ENCODE measurements at places on chromosomes 5 and 9.

- no peak overlapping the region for H3K27ac ChIP-seq
- no peaks in the 10 kb centered on the region for H3K27me3 ChIP-seq
- no peak overlapping the region for H3K4me3 ChIP-seq
- H3K4me1 ChIP-seq: no peaks in the 10 kb centered on the region
- no peaks in the 10 kb centered on the region for H3K36me3 ChIP-seq
Measured at GRCh38 chr9:130526193-130526853, 53.1 kb upstream of the FUBP3 start.

- no peaks in the 10 kb centered on the region for H3K36me3 ChIP-seq
- no peaks in the 10 kb centered on the region for H3K27me3 ChIP-seq
- H3K4me1 ChIP-seq: no peaks in the 10 kb centered on the region
- no peak for DNase-seq
Measured at GRCh38 chr9:82206490-82206889, 217.9 kb downstream of the SPATA31D1 start.

DNA sequence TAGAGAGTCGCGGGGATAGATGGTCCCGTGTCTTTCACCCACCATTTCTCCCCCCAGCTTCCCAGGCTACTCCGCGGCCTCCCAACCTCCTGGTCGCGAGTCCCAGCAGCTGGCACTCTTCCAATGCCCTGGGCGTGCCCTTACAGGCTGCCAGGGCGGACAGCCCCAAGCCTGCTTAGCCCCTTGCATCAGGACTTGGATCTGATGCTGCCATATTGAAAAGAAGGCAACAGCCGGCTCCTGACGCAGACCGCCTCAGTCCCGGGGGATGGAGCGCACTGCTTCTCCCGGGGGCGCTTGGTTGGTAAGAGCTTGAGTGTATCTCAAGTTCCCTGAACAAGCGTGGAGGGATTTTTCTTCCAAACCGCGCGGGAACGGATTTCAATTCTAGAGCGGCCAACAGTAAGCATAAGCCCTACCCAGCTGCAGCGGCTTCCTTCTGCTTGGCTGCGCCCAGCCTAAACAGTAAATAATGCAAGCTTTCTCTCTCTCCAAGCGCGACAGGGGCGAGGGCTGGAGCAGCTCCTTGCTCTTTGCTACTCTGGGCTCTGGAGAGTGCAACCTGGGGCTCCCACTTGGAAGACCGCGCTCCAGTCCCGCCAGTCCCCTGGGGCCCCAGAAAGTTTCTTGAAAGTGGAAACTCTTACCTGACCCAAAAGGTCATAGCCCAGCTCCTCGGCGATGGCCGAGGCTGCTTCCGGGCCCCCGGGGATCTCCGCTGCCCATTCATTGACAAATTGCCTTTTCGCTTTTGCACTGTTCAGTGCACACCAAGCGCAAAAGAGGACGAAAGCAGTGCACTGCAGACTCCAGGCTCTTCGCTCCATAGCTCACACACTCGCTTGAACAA, 607 bp downstream of the PCSK1 start:
- H3K27ac ChIP-seq: no peak overlapping the region
- H3K36me3 ChIP-seq: no peaks in the 10 kb centered on the region
- no peaks in the 10 kb centered on the region for H3K27me3 ChIP-seq
- no peaks in the 10 kb centered on the region for H3K4me1 ChIP-seq
- H3K4me3 ChIP-seq: no peak overlapping the region

DNA sequence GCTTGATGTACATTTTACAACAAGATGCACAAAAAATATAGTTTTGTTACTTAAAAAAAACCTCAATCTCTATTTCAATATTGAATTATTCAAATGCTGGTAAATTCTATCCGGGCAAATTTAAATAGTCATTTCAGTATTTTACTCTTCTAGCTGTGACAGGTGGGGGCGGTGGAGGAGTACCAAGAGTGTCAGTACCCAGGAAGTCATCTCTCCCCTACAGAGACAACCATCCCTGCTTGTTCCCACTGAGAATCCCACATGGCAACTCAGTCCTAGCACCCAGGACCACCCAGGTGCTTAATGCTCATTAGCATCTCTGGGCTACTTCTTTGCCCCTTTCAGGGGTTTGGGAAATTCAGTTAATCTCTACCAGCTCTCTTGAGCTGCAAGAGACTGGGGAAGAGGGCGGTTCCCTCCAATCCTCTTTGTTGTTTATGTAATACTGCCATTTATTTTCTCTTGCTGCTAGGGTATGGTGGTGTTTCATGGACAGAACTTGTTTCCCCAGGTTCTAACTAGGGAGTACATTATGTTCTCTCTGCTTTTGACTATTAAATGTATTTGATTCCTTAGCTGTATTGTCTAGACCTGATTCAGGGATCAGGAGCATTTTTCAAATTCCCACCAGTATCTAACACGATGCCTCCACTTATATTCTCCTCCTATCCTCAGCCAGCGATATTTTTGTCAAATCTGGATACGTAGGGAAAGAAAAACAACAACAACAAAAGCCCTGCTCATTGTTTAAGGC, 122.5 kb downstream of the CDH18 start:
- H3K4me1 ChIP-seq: no peaks in the 10 kb centered on the region
- H3K27ac ChIP-seq: no peak overlapping the region
- no peaks in the 10 kb centered on the region for H3K36me3 ChIP-seq
- no peaks in the 10 kb centered on the region for H3K27me3 ChIP-seq

DNA sequence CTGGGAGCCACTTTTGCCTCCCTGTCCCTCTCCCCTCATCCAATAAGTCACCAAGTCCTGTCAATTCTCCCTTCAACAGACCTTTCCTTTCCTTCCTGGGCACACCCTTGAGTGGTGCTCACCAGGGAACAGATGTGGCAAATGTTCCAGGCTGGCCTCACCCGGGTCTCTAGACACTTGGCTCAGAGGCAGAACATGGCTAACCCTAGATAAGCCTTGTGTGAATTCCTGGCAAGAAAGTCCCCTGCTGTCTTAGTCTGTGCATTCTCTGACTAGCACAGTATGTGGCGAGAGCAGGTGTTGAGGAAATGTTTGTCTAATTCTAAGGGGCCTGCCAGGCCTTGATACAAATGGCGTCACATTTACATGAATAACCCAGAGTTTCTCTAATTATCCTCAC, 41.2 kb upstream of the PTGS1 start:
- no peak overlapping the region for H3K4me3 ChIP-seq
- H3K4me1 ChIP-seq: no peaks in the 10 kb centered on the region
- H3K27ac ChIP-seq: no peak overlapping the region
- no peaks in the 10 kb centered on the region for H3K27me3 ChIP-seq
- peaks cover 3% of the 10 kb centered on the region for H3K36me3 ChIP-seq
- no peak for DNase-seq

DNA sequence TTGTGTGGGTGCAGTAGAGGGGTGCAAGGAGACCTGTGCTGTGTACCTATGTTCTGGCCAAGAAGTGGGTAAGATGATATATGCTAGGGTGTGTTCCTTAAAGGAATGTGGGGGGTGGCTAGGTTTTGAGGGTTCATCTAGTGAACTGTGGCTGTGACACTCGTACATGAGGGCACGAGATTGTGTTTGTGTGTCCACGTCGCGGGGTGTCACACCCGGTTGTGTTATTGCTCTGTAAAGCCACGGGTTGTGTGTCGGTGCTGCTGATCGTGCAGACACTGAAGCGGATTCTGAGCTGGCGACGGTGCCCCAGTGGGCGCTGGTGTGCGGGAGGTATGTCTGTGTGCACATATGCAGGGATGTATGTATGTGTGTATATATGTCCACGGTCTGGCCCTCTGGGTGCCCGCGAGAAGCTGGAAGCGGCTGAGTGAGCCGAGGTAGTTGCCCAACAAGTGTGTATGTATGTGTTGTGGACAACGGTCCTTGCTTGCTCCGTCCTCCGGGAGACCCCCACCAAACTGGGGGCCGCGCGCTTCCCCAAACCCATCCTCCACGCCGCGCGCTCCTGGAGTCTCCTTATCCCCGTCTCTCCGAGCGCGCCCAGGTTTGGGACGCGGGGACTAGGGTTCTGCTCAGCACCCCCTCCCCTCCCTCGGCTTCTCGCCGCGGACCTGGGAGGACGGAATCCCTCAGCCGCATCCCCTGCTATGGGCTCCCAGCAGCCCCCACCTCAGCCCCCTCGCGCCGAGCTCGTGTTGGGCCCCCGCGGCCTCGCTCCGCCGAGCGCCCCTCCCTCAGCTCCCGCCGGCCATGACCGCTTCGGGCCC, 639 bp downstream of the PCDH1 start:
- no peak overlapping the region for H3K4me3 ChIP-seq
- DNase-seq: no peak
- peaks cover 11% of the 10 kb centered on the region for H3K4me1 ChIP-seq
- no peak overlapping the region for H3K27ac ChIP-seq
- H3K36me3 ChIP-seq: no peaks in the 10 kb centered on the region

DNA sequence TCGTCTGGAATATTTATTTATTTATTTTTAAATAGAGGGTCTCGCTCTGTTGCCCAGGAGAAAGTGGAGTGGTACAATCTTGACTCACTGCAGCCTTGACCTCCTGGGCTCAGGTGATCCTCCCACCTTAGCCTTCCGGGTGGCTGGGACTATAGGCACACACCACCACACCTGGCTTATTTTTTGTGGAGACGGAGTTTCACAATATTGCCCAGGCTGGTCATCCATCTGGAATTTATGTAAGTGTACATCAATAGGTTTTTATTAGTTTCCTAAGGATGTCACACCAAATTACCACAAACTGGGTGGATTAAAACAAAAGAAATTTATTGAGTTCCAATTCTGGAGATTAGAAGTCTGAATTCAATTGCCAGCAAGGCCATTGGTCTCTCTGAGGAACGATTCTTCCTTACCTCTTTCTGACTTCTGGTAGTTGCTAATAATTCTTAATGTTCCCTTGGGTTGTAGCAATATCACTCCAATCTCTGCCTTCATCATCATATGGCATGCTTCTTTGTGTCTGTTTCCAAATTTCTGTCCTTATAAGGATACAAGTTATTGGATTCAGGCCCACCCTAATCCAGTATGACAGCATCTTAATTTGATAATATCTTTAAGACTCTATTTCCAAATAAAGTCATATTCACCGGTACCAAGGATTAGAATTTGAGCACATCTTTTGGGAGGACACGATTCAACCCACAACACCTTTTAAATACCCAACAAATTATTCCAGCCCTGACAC, 16.3 kb upstream of the RAD23B start:
- no peak overlapping the region for H3K4me3 ChIP-seq
- DNase-seq: no peak
- H3K36me3 ChIP-seq: no peaks in the 10 kb centered on the region
- H3K4me1 ChIP-seq: no peaks in the 10 kb centered on the region

GRCh38 chr5:140840978-140841962, at the start of gene PCDHA8:
PCDHA8 (plus strand) TSS chr5:140841187; CDS start chr5:140841322, 135 bp downstream.
- no peaks in the 10 kb centered on the region for H3K27me3 ChIP-seq
- no peak within 1 kb of the TSS for H3K27ac ChIP-seq
- no peak within 1 kb of the TSS for H3K4me3 ChIP-seq
- DNase-seq: no peak
- no peaks in the 10 kb centered on the region for H3K36me3 ChIP-seq
- H3K4me1 ChIP-seq: no peaks in the 10 kb centered on the region

- H3K4me1 ChIP-seq: no peaks in the 10 kb centered on the region
- no peak for DNase-seq
- H3K4me3 ChIP-seq: no peak overlapping the region
- H3K27me3 ChIP-seq: no peaks in the 10 kb centered on the region
- no peak overlapping the region for H3K27ac ChIP-seq
Measured at GRCh38 chr5:56375011-56375410, 141.9 kb upstream of the ANKRD55 start.

- DNase-seq: no peak
- no peaks in the 10 kb centered on the region for H3K36me3 ChIP-seq
- H3K4me1 ChIP-seq: no peaks in the 10 kb centered on the region
- no peaks in the 10 kb centered on the region for H3K27me3 ChIP-seq
Measured at GRCh38 chr5:106964132-106964531, 706.6 kb downstream of the EFNA5 start.

DNA sequence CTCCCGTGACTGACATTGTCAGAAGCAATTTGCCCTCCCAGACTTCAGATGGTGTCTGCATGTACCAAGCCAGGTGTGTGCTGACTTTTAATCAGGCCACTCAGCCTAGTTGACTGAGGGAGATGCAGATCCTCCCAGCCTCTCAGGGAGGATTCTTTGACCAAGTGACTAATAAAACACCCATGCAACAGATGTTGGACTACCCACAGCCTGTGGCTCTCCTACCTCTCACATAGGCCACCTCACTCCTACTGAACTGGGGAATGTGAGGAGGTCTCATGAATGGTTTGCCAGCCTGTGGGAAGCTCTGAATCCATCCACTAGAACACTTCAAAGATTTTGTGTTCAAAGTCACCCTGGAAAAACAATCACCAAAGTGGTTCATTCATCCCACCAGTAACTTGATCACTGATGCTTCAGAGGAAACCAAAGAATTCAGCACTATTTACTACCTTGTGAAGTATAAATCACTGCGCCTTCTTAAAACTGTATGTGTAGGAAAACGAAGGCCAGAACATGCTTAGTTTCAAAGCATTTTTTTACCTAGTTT, 80.1 kb downstream of the ESM1 start:
- no peaks in the 10 kb centered on the region for H3K27me3 ChIP-seq
- H3K27ac ChIP-seq: no peak overlapping the region
- no peak for DNase-seq
- no peak overlapping the region for H3K4me3 ChIP-seq
- H3K36me3 ChIP-seq: no peaks in the 10 kb centered on the region

- H3K27ac ChIP-seq: no peak overlapping the region
- H3K4me3 ChIP-seq: no peak overlapping the region
- no peaks in the 10 kb centered on the region for H3K4me1 ChIP-seq
- no peaks in the 10 kb centered on the region for H3K36me3 ChIP-seq
- DNase-seq: no peak
Measured at GRCh38 chr9:31588756-31589155, 795.7 kb upstream of the ACO1 start.

GRCh38 chr5:107455111-107455544, 215.6 kb downstream of the EFNA5 start:
- H3K27ac ChIP-seq: no peak overlapping the region
- no peak overlapping the region for H3K4me3 ChIP-seq
- H3K27me3 ChIP-seq: no peaks in the 10 kb centered on the region
- H3K36me3 ChIP-seq: no peaks in the 10 kb centered on the region
- H3K4me1 ChIP-seq: peaks cover 19% of the 10 kb centered on the region

- H3K4me3 ChIP-seq: peak within 1 kb of the TSS; percentile 30
- H3K27me3 ChIP-seq: no peaks in the 10 kb centered on the region
- H3K4me1 ChIP-seq: peaks cover 45% of the 10 kb centered on the region
Measured at GRCh38 chr5:50666261-50667022, at the start of gene PARP8. PARP8 (plus strand) TSS chr5:50666637; CDS start chr5:50667096, 459 bp downstream.

DNA sequence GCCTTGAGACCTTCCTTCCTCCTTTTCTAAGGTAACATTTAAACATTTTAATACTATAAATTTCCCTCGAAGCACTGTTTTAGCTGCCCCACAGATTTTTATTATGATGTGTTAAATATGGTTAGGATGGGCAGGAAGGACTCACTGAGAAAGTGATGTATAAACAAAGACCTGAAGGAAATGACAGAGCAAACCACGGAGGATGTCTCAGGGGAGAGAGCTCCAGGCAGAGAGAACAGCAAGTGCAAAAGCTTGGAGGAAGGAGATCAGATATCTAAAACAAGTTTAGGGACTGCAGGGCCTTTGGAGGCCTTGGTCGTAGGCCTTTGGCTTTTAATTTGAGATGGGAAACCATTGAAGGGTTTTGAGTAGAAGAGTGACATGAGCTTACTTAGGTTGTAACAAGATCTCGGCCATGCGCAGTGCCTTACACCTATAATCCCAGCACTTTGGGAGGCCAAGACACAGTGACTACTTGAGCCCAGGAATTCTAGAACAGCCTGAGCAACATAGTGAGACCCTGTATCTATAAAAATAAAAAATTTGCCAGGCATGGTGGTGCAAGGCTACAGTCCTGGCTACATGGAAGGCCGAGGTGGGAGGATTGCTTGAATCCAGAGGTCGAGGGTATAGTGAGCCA, 35.5 kb upstream of the LRRTM2 start:
- no peak overlapping the region for H3K4me3 ChIP-seq
- peak overlapping the region; percentile 52 for H3K27ac ChIP-seq
- peak; percentile 50 for DNase-seq
- peaks cover 9% of the 10 kb centered on the region for H3K4me1 ChIP-seq
- no peaks in the 10 kb centered on the region for H3K27me3 ChIP-seq

All from DND-41 (cell line).